Amniotic epithelial cell (primary cell): ENCODE measurements at places on chromosomes 11 and 22.

DNA sequence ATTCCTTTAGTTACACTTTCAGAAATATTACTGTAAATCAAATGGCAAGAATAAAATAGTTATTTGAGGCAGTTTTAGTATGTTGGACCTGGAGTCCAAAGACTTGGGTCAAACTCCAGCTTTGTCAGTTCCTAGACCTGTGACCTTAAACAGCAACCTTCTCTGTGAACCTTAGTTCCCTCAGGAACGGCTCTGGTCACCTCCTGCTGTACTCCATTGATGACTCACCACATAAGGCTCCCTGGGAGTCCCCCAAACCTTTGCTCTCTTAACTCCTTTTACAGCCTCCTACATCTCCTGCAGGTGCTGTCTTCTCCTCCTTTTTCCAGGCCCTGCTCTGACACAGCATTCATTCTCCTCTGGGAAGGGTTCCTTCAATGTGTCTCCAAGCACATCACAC, 29.1 kb downstream of the LIMK2 start:
- no peak for DNase-seq

- no peak for DNase-seq
These were observed 13.2 kb upstream of the CSF2RB start for GRCh38 chr22:36900225-36900624.

DNA sequence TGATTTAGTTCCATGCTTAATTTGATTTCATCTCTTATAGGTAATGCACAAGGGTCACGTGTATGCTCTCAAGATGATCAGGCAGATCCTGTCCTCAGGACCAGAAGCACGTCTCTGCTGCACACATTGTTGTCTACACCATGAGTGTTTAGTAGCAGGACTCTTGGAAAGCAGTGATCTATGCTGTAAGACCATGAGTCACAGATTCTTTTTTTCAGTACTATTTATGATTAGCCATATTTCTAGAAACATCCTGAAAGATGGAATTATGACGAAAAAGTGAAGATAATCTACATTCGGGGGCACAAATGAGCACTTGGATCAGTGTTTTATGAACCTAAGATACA, 29.6 kb downstream of the ZBED4 start:
- DNase-seq: peak; percentile 33

- no peak for DNase-seq
These were observed 5.3 kb upstream of the KCNQ1OT1 start for GRCh38 chr11:2704896-2705606.

DNA sequence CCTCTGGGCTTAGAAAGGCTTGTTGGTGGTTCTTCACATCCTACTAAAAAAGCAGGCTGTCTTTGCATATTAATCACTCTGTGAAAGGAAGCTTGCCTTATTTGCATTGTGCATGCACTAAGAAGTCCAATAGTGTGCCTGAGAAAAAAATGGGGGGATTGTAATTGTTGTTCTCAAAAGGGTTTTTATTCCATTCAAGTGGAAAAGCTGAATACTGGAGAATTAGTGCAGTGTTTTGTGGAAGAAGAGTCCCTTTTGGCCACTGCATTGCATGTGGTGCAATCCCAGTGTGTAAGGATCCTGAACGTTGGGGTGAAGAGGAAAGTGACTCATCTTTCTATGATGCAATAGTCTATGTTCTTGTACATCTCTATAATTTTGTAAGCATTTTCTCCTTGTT, 16.5 kb downstream of the NCAM1 start:
- peak; percentile 93 for DNase-seq

DNA sequence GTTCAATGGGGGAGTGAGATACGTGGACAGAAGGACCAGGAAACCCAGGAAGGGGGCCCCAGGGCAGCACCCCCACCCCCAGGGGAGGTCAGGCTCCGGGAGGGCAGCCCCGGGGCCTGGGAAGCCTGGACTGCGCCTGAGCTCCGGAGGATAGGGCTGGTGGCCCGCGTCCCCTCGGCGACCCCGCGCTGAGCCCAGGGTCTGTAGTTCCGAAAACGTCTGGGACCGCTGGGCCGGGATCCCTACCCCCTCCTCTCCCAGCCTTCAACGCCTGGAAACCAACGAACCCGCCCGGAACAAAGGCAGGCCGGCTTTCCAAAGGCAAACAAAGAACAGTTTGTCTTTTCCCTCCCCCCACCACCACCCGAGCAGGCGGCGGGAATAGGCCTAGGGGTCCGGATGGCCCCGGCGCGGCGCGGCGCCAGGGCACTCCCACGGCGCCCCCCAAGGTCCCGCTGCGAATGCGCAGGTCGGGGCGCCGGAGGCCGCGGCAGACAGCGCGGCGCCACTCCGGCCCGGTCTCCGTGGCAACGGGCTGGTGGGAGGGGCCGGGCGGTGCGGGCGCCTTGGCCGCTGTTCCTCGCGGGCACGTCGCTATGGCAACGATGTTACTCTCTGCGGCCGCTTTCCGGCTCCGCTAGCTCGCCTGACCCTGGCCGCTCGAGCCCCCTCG, 58.5 kb downstream of the IGLL1 start:
- DNase-seq: peak; percentile 93

DNA sequence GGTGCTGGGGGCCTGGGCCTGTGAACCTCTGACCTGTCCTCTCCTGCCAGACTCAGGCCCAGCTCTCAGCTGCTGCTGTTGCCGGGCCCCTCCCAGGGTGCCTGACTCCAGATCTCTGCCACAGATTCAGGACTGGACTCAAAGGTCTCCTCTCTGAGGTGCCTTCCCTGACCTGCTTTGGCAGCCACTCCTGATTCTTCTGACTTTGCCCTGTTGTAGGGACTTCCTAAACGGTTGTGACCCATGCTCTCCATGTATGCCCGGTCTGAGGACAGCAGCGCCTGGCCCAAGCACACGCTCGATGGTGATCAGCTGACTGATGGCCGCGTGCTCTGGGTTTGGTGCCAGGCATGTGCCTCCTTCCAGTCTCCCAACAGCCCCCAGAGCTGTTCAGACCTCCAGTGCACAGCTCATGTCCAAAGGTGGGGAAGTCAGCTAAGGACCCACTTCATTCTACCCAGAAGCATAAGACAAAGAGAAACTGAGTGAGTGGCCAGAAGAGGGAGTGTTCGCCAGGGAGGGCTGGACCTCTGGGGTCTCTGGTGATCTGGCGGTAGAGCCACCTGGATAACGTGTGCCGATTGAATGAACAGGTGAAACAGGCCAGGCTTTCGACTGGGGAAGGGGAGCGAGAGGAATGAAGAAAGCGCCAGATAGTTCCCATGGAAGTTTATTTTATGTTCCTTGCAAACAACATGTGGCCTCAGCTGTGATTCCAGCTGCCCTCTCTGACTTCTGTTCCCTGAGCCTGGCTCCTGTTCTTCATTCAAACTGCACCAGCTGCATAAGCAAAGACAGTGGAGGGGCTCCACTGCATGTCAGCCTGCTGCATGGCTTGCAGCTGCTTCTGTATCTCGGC, 8.1 kb upstream of the TOP3B start:
- no peak for DNase-seq

DNA sequence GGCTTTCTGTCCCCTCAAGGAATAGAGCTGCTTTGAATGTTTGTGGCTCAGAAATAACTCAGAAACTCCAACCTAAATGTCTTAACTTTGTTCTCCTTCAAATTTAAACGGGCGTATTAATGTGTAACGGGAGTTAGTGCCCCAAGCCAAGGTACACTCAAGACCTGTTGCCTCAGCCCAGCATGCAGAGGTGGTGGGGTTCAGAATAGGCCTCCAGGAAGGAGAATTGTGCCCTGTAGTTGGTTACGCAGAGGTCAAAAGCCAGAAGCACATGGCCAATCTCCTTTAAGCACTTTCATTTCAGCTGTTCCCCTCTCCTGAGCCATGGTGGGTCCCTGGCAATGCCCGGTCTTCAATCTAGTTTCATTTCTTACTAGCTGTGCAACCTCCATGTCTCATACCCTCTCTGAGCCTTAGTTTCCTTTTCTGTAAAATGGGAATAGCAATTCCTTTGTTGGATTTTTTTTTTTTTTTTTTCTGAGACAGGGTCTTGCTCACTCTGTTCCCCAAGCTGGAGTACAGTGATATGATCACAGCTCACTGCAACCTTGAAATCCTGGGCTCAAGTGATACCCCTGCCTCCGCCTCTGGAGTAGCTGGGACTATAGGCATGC, 4.2 kb downstream of the HMOX1 start:
- DNase-seq: no peak

DNA sequence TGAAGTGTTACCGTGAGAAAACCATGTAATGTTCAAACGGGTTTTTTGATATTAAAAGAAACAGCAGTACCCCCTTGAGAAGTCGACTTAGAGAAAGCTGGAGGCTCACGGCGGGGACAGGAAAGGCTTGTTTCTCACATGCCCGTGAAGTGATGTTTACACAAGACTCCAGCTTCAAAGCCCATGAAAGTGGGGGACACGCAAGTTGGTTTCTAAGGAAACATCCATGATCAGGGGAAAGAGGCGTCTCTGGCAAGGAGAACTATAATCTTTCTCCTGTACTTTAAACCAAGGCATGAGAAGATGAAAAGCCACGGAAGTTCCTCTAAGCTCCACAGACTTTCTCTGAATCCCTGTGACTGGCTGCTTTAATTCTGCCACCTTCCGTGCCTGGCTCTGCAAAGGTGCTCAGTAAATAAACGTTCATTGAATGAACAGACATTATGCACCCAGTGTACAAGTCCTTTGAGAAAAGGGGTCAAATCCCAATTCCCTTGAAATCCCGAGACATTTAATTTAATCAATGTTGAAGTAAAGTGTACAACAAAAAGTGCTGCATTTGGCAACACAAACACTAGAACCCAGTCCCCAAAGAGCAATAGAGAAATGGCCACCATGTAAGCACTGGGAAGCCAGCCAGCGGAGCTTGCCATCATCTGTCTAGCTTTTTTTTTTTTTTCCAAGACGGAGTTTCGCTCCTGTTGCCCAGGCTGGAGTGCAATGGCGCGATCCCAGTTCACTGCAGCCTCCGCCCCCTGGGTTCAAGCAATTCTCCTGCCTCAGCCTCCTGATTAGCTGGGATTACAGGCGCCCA, 58.7 kb downstream of the AHNAK start:
- DNase-seq: no peak

- no peak for DNase-seq
These were observed 124.7 kb upstream of the NAV2 start for GRCh38 chr11:19587979-19588378.

GRCh38 chr11:9672288-9672916, 8.5 kb downstream of the SWAP70 start:
- peak; percentile 24 for DNase-seq

DNA sequence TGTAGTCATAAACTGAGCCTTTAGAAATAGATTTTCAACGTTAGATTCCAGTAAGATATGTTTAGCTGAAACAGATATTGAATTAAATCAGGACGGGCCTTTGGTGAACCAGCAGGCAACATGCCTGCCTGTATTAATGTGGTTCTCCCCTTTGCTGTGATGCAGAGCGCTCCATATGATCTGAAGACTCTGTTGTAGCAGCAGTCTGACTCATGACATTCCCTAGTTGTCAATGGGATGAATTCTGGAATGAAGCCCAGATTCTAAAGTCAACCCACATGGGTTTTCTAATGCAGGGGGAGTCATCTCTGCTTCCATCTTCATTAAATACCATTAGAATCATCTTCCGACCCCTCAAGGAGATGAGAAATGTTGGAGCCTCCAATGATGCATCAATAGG, 864.5 kb downstream of the NTM start:
- no peak for DNase-seq

DNA sequence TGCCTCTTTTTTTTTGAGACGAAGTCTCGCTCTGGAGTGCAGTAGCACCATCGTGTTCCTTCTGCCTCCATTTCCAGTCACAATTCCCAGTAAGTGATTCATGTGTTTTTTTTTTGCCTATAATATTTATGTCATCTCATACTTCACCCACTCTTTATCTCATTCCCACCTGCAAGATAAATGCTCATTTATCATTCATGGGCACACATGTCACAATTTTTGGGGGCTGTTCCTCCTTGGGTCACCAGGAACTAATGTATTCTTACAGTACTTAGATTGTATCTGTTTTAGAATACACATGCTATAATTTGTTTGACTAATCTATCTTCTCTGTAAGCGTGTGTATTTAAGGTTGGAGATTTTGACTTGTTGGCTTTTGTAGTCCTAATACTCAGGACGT, 222.7 kb downstream of the SWAP70 start:
- DNase-seq: no peak

- no peak for DNase-seq
These were observed 48.3 kb downstream of the RPS6KA4 start for GRCh38 chr11:64407221-64407620.
